Activated CD8-positive, alpha-beta memory T cell treated with anti-CD3 and anti-CD28 coated beads for 1 hour (primary cell): ENCODE measurements at places on chromosomes 13 and 19.

DNA sequence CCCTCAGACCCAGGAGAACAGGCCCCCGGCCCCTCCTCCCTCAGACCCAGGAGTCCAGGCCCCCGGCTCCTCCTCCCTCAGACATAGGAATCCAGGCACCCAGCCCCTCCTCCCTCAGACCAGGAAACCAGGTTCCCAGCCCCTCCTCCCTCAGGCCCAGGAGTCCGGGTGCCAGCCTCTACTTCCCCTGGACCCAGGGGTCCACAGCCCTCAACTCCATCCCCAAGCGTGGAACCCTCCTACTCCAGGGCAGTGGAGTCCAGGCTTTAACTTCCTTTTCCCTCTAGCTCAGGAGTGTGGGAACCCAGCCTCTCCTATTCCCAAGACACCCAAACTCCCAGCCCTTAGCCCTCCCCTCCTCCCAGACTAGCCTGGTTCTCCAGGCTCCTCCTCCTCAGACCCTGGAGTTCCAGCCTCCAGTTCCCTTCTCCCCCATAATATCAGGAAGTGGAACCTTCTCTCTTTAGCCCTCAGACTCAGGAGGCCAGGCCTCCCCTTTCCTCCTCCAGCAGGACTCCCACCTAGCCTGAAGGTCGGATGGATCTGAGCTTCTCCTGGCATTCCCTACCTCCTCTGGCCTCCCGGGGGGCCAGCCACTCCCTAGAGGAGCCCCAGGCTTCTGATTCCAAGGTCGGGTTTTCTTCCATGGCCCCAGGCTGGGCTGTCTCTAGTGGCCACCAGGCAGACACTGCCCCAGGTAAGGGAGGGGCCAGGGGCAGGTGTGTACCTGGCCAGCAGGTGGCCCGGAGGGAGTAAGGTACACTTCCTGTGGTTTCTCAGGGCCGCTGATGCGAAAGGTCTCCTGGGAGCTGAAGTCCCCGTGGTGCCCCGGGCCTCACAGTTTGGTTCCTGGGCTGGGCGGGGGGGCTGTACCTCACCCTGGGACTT, at the start of gene TMC4:
TSS of gene TMC4 (minus strand) at position 690 of the 888 bp plus-strand sequence. CDS start at position 647, 43 bp downstream.
- no peak for DNase-seq

- no peak for DNase-seq
Measured at GRCh38 chr13:109214393-109214792, 572.0 kb downstream of the IRS2 start.

DNA sequence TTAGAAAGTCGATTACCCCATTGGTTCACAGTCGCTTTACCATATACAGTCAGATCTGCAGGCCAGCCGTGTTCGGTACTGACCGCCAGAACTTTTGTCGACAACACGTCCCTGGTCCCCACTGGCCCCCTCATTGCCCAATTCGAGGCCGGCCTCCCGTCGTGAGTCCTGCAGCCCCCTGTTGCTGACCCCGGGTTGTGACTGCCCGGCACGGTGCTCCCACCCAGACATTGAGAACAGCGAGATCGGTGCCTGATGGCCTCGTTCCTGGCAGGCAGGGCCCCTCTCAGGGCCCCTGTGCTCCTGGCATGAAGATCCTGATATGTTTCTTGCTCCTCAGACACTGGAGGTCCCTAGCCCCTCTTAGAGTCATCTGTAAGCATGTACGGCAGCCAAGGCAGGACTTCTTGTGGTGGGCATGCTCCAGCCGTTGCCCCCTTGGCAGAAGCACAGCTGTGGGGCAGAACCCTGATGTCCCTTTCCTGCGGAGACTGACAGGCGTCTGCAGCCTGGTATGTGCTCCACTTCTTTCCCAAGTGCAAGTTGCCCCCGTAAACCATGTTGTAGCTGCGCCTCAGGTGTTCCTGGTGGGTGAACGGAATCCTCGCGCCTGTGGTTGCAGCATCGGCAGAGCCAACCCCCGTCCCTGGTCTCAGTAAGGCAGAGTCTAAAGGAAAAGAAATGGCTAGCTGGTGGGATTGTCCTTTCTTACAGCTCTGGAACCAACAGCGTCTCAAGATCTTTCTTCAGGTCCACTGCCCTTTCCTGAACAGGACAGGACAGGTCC, 123.2 kb upstream of the SPACA7 start:
- no peak for DNase-seq

- no peak for DNase-seq
Measured at GRCh38 chr19:50628146-50628545, 11.5 kb downstream of the SYT3 start.

DNA sequence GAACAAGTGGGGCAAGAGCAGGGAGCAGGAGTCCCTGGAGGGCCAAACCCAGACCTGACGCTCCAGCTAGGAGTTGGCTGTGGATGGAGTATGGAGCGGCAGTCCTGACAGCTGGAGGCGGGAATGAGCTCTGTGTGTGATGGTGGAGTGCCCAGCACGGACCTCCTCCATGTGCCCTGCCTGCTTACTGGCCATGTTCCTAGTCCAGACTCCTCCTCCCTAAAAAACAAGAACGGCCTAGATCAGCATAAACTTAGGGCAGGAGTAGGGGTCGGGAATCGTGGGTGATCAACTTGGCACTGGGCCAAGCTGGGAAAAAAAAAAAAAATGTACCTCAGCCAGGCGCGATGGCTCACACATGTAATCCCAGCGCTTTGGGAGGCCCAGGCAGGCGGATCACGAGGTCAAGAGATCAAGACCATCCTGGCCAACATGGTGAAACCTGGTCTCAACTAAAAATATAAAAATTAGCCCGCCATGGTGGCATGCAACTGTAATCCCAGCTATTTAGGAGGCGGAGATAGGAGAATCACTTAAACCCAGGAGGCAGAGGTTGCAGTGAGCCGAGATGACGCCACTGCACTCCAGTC, 29.5 kb downstream of the LTBP4 start:
- no peak for DNase-seq

GRCh38 chr13:27415116-27415515, 9.3 kb upstream of the GTF3A start:
- DNase-seq: no peak

- DNase-seq: peak; percentile 60
Measured at GRCh38 chr19:41263042-41263849, 926 bp upstream of the HNRNPUL1 start.

- no peak for DNase-seq
Measured at GRCh38 chr19:17125062-17125727, 49.6 kb downstream of the MYO9B start.

- DNase-seq: no peak
Measured at GRCh38 chr19:53877361-53877766, 4.6 kb upstream of the PRKCG start.

GRCh38 chr13:74644229-74644628, 510.0 kb upstream of the KLF12 start:
- no peak for DNase-seq

GRCh38 chr19:13622766-13623715, 116.8 kb upstream of the CACNA1A start:
- no peak for DNase-seq

GRCh38 chr19:49570138-49570856, 10.1 kb downstream of the NOSIP start:
- no peak for DNase-seq

- DNase-seq: no peak
Measured at GRCh38 chr13:107266657-107267056, 698.7 kb upstream of the ARGLU1 start.

GRCh38 chr19:38303517-38304351, at the start of gene C19orf33:
Gene C19orf33 (plus strand): TSS chr19:38304251. CDS start chr19:38304262, 11 bp downstream.
- no peak for DNase-seq

DNA sequence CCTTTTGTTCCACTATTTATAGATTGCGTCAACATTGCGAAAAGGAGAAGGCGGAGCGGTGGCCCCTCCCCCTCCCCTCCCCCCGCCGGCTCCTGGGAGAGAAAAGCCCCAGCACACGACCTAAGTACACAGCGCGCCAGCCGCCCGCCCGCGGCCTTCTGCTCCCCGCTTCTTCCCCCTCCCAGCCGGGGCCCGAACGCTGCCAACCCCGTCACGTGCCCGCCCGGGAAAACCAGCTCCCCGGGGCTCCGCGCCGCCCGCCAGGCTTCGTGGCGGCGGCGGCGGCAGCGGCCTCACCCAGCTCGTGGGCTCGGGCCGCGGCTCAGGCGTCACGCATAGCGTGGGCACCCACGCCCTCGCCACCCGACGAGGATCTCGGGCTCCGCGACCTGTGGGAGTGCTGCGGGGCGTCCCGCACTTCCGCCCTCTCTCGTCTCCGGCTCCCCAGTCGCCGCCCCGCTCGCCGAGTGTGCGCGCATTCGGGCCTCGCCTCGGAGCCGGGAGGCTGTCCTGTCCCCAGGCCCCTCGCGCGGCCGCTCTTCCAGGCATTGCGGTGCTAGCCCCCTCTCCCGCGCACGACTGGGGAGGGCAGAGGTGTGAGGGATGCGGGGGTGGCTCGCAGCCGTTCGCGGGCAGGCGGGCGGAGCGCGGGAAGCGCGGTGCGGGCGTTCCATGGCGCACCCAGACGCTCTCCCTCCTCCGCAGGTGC, 110.5 kb downstream of the KCNRG start:
- peak; percentile 78 for DNase-seq

- DNase-seq: no peak
Measured at GRCh38 chr19:38691938-38692457, 44.5 kb downstream of the ACTN4 start.

DNA sequence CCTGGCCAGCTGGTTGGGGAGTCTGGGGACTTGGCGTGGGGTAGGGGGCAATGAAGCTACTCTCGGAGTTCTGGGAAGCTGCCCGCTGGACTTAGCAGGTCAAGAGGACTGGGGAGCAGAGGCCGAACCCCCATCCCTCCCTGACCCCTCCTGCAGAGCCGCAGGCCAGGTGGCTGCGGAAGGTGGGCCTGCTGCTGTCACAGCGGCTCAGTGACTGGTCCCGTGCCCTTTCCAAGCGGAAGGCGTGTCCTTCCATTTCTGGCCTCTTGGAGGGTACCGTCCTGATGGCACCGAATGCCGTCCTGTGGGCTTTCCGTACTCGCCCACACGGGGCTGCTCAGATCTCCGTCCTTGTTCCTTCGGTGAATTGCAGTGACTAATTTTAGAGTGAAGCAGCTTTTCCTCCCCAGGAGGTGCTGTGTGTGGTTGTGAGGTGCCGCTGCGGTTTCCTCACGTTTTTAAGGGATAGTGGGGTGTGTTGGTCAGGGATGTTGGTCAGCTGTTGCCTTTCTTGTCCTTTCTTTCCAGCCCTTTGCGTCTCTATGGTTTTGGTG, 20.8 kb downstream of the DOT1L start:
- no peak for DNase-seq

DNA sequence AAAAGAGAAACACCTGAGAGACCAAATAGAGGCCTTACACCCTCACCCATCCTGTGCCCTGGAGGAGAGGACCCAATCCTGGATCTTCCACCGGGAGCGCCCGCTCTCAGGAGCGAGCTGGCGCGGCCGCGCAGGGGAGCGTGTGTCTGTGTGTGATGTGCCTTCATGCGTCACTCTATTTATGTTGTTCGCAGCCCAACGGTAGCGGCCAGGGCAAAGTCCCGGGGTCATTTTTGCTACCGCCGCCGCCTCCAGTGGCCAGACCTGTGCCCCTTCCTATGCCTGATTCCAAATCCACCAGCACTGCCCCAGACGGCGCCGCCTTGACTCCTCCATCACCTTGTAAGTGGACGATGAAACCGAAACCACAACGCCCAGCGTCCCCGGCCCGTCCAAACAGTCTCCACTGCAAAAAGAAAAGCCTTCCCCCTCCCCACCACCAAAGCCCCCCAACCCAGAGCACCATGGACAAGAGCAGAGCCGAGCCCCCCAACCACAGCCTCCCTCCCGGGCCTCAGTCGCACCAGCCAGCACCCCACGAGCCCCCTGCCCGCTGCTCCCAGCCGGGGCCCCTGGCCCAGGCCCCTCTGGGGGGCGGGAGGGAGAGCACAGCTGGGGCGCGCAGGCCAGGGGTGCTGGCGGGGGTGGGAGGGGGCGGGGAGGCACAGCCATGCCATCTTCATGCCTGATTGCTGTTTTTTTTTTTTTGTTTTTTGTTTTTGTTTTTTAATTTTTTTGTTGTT, 14.7 kb downstream of the LYL1 start:
- no peak for DNase-seq

- no peak for DNase-seq
Measured at GRCh38 chr19:37983153-37983552, 76.1 kb downstream of the SIPA1L3 start.

- DNase-seq: no peak
Measured at GRCh38 chr13:96958286-96958891, 35.9 kb downstream of the OXGR1 start.

- no peak for DNase-seq
Measured at GRCh38 chr13:96308568-96308967, 218.7 kb downstream of the HS6ST3 start.

DNA sequence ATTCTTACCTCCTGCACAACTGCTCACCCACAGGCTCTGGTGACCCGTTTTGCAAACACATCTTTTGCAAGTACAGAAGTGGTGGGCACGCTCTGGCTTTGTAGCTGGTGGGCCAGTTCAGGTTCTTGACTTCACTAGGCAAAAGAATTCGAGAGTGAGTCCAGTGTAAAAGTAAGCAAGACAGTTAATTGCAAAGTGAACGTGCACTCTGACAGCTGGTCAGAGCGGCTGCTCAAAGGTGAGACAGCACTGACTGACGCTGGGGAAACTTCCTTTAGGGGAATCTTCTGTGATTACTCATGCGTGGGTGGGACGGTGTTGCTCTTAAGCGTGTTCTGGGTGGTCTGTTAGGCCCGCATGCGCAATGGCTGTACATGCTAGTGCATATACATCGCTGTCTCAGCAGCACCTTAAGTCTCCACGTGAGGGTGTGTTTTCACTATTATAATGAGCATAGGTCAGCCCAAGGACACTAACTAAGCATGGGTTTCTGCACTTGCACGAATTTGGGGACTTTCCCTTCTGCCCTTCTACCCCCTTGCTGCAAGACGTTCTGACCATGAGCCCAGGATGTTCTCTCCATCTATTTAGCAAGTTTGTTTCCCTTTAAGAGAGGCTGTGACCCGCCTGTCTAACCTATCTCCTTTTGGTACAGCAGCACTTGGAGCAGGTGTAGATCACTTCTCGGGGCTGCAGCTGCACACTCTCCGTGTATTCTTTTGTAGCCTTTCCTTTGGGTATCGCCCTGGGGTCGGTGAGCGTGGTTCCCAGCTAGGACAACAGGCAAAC, 30.2 kb upstream of the CD33 start:
- no peak for DNase-seq

- DNase-seq: no peak
Measured at GRCh38 chr19:6455924-6456323, 3.7 kb downstream of the SLC25A23 start.

DNA sequence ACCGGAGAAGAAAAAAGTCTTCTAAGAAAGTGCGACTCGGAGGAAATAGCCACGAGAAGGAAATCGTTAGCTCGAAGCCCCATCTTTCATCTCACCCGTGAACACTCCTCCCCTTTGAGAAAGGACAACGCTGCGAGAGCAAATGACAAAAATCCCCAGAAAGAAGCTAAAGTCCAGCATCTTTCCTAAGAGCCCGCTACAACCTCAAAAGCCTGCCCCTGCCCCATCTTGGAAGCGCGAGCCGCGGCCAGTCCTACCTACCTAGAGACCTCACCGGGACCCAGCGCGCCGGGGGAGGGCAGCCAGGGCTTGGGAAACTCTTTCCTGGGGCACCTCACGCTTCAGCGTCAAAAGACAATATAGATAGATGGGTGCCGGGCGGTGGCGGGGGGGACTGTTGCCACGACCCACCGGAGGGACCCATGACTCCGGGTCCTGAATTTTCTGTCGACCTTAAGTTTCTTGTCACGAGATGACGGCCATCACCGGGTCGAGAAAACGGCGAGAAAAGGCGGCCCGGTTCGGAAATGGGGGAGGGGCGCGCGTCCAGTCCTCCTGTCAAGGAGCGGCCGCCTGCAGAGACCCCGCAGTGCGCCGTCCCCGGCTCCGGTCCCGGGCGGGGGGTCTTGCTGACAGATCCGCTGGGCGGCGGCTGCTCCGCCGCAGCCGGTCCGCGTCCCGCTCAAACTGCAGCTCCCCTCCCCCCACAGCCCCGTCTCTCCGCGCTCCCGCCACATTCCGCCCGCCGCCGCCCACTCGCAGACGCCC, 65.9 kb downstream of the KCNRG start:
- no peak for DNase-seq

GRCh38 chr19:28424077-28424476, 788.9 kb downstream of the UQCRFS1 start:
- no peak for DNase-seq
